ENCODE measurements at places on chromosomes 13 and 19. TPM values are rescaled to one million over a fixed set of nuclear protein-coding genes. Genes with fewer than 3 reads are reported as not detected.

DNA sequence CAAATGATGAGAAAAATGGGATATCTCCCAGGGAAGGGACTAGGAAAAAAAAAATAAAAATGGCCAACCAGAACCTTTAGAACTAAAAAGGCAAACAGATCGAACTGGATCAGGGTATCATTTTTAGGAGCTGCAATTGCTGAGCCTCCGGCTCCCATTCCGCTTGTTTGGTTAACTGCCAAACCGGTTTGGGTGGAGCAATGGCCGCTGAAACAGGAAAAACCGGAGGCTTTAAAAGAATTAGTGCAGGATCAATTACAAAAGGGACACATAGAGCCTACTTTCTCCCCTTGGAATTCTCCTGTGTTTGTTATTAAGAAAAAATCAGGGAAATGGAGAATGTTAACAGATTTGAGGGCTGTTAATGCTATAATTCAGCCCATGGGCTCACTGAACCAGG is 12.7 kb upstream of the ZNF443 start:
- DNase-seq: no peak

DNA sequence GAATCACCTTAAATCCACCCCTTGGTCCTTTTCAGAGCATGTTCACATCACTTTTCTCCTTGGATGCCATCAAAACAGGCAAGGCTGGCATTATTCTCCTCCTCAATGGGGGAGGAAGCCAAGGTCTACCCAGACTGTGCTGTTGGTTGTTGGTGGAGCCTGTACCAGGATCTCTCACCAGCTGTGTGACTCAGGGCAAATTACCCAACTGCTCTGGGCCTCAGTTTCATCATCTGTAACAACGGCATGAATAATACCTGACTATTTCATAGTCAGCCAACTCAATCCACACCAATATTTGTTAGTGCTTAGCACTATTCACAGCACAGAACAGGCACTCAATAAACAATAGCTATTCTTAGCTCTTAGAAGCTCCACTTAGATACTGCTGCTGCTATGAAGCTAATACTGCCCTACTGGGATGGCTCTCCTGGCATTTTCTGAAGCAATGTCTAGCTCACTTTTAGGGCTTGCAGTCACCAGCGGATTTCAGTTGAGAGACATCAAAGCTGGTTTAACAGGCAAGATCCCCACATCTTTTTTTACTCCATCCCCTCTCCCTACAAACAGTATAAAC is 116.9 kb downstream of the CCNA1 start:
- DNase-seq: no peak

DNA sequence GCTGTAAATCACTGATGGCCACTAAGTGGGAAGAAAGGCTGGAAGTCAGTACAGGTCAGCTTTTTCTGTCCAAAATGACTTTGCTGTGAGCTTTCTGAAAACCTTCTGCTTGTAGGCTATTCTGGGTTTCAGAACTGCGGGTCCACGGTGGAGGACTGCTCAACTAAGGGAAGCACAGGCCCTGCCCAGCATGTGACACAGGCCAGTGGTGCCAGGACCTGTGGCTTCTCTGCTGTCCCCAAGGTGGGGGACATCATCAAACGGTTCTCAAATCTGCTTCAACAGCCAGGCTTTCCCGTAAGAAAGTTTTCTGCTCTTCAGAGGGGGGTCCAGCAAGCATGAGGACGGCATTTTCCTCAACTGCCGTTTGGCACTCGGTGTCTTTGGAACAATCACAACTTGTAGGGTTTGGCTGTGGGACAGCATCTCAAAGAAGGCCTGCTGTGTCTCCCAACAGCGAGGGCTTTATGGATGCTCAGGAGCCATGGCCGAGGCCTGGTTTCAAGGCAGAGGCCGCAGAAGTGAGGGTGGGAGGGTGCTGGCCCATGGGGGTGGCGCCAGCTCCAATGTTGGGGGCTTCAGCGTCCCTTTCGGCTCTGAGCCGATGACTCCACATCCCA is 3.8 kb downstream of the SGTA start:
- DNase-seq: no peak

GRCh38 chr19:29278716-29279115 is 65.8 kb upstream of the UQCRFS1 start:
- peak; percentile 12 for DNase-seq

DNA sequence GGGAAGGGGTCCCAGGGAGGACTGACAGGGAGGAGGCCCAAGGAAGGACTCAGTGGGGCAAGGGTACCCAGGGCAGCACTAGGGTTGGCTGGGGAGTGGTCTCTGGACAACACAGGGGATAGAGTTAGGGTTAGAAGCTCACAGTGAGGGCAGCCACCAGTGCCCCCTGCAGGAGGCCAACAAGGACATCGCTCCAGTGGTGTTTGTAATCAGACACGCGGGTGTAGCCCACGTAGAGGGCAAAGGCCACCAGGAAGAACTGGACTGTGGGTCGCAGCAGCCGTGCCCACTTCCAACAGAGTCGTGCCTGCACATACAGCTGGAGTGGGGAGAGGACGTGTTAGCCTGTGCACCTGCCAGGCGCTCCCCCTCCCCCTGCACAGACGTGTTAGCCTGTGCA is 9.2 kb downstream of the PLPP2 start:
- DNase-seq: no peak

FBN3 gene
- not detected for total RNA-seq

DCT gene
- 0.26 TPM for total RNA-seq
